ENCODE measurements at places on chromosomes 6 and 20.

DNA sequence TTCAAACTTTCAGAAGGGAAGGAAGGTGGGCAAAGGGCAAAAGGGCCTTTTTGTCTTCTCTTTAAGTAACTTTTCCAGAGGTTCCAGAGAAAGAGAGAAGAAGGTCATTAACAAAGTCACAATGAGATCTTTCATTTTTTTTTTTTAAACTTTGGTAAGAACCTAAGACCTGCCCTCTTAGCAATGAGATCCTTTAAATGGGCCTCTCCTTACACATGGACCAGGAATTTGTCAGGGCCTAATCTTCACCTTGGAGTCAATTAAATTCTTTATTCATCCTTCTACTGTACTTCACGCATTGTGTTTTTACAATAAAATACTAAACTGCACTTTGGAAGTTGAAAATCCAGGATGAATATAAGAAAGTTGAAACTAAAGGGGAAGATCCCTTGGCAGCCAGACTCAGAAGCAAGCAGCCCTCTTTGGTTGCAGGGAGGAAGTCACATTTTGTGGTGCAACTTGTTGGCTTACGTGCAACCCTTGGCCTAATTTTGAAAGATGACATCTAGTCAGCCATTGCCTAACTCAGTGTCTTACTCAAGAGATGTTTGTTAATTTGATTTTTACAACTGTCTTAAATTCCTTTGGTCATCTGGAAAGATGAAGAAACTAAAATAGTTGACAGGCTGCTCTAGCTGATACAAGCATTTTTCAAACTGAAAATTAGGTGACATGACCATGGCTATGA is 11.9 kb upstream of the TMEM170B start:
- DNase-seq, result no peak

DNA sequence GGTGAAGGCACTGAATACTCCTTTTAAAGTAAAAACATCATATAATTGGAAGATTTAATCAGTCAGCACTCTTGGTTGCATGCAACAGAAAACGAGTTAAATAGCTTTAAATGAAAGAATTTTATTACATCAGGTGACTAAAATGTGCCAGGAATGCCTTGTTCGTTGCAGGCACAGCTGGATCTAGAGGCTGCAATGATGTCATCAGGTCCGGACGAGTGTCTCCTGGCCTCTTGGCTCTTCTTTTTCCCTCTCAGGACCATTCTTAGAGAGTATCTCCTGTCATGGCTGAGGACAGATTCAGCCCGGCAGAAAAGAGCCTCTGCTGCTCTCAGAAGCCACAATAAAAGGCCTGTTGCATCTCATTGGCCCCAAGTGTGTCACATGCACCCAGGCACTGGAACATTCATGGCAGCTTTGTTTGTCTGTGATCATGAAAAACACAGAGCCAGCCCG is 510.7 kb upstream of the SULF2 start:
- DNase-seq, result no peak

- no peak for DNase-seq
Observed at GRCh38 chr20:11267131-11267761, 593.4 kb upstream of the JAG1 start.

DNA sequence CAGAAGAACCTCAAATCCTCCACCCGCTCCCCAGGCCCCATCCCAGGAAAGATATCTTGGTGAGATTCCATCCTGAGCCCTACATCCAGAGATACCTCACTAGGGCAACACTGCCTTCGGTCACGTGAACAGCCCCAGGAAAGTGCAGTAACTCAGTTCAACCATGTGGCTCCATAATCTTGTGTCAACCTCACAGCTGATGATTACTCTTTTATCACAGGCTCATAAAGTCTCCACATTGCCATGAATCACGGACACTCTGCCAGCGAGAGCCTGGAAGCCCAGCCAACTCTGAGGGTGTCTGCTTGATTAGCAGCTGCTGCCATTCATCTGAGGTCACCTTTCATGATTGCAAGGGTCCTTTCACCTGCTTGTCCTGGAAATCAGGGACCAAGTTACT is 175.8 kb upstream of the LRFN2 start:
- DNase-seq, result peak; percentile 10

DNA sequence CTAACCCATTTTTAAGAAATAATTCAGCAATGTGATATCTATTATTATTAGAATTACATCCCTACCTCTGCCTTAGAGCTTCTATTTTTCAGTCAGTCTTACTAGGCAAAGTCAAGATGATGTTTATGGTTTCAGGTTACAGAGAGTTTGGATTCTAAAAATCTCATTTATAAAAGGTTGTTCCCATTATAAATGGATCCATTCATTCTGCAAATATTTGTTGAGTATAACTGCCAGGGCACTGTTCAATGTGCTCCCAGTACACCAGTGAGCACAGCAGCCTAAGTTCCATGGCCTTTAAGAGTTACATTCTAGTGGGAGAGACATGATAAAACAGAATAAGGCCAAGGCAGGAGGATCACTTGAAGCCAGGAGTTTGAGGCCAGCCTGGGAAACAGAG is 75.9 kb upstream of the EYA4 start:
- no peak for DNase-seq

- DNase-seq, result no peak
Observed at GRCh38 chr6:44411141-44411540, 23.6 kb downstream of the CDC5L start.

DNA sequence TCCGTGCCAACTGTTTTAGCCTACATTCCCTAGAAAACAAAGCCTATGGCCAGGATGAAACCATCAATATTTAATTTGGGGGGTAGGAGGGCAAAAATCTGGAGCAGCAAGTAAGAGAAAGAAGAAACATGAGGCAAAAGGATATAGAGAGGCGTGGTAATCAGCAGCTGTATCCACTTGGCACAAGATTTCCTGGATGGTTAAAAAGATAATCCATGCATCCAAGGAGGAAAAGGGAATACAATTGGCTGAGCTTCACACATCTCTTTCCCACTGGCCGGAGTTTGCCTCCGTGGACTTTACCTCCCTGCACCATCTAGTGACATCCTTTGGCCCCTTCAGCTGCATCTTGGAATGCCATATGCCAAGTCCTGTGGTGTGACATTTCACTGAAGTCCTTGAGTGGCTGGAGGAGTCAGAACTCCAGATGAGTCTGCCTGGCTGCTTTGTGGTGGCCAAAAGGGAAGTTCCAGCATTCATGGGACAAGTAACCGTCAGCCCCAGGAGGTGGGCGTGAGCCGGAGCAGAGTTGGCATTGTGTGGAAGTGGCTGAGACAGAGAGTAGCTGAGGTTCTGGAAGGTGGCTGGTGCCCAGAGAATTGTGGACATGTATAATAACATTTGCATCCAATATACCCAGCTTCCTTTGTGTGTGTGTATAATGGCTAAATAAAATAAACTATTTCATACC is 13.7 kb upstream of the TMX4 start:
- no peak for DNase-seq

DNA sequence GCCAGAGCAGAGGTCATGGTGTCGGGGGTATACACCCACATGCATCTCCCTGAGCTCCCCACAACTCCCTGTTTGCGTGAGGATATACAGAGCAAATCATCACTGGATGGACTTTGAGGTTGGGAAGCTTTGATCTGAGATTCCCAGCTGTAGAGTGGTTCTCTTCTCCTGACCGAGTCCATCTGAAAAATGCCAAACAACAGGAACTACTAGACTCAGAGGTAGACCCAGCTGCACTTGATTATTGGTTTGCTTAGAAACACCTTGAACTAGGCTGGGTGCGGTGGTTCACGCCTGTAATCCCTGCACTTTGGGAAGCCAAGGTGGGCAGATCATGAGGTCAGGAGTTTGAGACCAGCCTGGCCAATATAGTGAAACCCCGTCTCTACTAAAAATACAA is 125.0 kb downstream of the UNC5CL start:
- no peak for DNase-seq

- no peak for DNase-seq
Observed at GRCh38 chr6:121879149-121879548, 443.7 kb downstream of the GJA1 start.

- DNase-seq, result no peak
Observed at GRCh38 chr6:170005665-170006064, 254.2 kb downstream of the ERMARD start.

DNA sequence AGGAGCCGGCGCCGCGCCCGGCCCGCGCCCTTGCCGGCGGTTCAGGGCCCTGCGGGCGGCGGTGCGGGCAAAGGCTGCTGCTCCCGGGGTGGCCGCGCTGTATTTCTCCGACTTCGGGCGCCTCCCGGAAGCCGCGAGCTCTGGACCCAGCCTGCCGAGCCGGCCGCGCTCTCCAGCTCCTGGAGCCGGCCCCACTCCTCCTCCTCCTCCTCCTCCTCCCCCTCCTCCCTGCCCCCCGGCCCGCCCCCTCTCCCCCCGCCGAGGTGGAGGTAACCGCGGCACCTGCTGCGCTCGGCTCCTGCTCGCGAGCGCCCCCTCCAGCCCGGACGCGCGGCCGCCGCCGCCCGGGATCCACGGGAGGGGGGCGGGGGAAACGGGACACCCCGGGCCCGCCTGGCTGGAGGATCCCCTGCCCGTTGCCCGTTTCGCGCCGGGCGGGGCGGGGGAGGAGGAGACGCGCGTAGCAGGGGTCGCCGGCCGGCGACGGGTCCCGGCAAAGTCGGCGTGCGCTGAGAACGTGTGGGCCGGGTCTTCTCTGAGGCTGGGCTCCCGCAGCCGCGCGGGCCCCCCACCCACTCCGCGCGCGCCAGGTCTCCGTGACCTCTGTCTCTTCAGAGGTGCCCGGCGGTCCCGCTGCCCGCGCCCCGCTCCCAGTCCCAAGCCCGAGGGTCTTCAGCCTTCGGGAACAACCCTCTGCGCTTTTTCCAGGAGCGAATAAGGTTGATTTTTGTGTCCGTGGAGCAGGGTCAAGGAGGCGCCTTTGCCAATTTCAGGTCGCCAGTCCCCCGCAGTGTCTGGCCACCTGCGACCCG is at the start of gene SLC22A23:
Gene SLC22A23, minus strand, starts transcription at position 153 of the 812 bp plus-strand sequence. CDS start 491 bp downstream, outside the sequence.
- DNase-seq, result peak; percentile 83

- DNase-seq, result no peak
Observed at GRCh38 chr6:134343066-134343465, 25.2 kb upstream of the SGK1 start.

GRCh38 chr20:50054626-50055511 is 58.1 kb downstream of the UBE2V1 start:
- DNase-seq, result no peak

DNA sequence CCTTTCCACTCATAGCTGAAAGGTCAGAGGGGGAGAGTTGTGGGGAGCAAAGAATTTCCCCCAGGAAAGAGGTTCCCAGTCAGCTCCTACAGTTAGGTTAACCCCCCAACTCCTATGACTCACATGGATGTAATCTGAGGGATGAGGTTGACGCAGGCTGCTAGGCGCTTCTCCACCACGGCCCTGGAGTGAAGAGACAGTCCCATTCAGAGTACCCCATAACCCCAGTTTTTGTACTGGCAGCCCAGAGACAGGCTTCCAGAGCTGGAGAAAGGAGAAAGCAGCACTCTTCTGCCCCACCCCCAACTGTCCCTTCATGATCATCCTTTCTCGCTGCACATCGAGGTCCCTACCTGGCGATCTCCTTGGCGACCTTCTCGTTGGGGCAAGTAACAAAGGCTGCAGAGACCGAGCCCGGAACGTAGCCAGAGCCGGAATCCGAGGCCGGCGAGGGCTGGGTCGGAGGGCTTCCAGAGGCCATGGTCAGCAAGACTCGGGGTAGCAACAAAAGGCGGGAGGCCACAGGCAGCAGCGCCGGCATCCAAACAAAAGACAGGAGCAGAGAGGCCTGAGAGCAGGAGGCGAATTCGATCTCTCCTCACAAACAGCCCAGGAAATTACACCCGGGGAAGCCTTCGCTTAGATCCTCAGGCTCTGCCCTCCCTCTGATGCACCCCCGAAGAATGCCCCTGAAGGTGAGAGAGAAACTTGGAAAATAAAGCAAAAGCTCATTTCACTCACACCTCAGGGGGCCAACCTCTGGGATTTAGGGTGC is 592 bp downstream of the CUTA start:
- no peak for DNase-seq

DNA sequence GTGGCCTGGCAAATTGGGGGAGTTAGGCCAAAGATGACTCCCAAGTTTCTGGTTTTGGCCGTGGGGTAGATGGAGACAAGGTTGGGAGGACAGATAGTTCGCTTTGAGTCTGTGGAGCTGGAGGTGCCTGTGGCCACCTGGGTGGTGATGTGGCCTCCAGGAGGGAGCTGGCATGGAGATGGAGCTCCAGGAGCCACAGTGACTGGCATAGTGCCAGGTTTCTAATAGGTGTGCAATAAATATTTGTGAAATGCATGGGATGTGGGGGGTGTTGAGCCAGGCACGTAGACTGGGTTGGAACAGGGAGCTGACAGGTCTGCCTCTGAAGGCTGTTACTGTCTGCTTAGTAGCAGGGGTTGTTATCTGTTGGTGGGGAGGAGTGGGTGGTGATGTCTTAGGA is 102.7 kb downstream of the PAX1 start:
- DNase-seq, result no peak

- peak; percentile 59 for DNase-seq
Observed at GRCh38 chr6:145814035-145814500, 527 bp downstream of the FBXO30 start.

- DNase-seq, result no peak
Observed at GRCh38 chr6:21438986-21439352, 154.6 kb upstream of the SOX4 start.

- no peak for DNase-seq
Observed at GRCh38 chr6:116799945-116800344, 28.9 kb downstream of the GPRC6A start.

GRCh38 chr20:10268636-10269035 is 50.0 kb downstream of the SNAP25 start:
- no peak for DNase-seq

GRCh38 chr20:20710443-20711315 is 1.8 kb downstream of the RALGAPA2 start:
- DNase-seq, result peak; percentile 9

DNA sequence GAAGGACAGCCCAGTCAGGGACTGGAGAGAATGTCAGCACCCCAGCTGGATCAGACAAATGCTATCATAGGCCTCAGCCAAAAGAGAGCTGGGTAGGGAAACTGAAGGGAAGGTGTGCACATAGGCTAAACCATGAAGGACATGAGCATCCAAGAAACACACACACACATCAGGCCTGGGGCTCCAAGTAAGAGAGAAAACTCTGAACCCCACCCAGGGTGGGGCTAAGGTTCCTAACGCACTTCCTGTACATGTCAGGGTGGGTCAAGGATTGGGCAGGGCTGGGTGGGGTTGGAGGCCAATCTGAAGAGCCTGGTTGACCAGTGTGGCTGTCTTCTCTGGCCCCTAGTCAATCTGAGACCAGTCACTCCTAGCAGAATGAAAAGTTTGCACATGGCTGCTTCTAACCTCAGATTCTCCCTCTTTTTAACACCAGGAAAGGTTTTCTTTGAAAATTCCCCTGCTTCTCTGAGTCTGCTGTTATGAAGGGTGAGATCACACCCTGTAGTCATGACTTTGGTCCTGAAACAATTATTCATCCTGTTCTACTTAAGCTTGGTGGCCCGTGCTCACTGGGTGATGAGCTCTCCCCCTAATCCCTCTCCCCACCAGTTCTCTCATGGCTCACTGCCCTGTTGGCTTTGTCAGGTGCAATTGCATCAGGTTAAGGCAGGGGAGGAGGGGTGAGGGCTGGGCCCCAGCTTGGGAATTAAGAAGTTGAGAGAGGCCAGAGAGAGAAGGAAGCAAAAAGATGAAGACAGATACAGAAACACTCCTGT is 88.4 kb downstream of the MAFB start:
- no peak for DNase-seq

GRCh38 chr6:125745281-125746018 is 4.0 kb upstream of the HEY2 start:
- DNase-seq, result no peak

GRCh38 chr20:61940976-61941720 is 124.5 kb downstream of the TAF4 start:
- DNase-seq, result no peak

Measured in hematopoietic multipotent progenitor cell treated with erythropoietin and hydrocortisone succinate and interleukin-3 and kit ligand, for 15 days (in vitro differentiated cells).